Uterus (tissue), 4 donors: ENCODE measurements at places on chromosomes 13 and 19. TPM values are rescaled to one million over a fixed set of nuclear protein-coding genes. Genes with fewer than 3 reads are reported as not detected.

DNA sequence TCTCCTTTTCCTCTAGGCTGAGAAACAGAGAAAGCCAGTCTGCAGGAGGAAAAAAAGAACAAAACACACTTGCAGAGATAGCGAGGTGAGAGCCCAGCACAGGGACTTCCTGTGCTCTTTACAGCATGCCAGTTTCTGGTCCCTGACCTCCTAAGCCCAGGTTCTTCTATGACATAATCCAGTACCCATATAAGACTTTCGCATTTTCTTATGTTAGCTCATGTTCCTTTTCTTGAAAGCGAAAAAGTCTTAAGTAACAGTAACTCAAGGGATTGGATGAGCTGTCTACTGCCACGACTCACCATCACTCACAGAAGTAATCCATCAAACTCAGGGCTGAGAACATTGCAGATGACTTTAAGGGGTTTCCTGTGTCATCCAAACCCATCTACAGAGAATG is 17.4 kb downstream of the CCDC70 start:
- H3K27me3 ChIP-seq = no peaks in the 10 kb centered on the region
- DNase-seq = no peak
- H3K4me3 ChIP-seq = no peak overlapping the region
- no peaks in the 10 kb centered on the region for H3K4me1 ChIP-seq
- H3K36me3 ChIP-seq = no peaks in the 10 kb centered on the region
- no peak overlapping the region for H3K27ac ChIP-seq

DNA sequence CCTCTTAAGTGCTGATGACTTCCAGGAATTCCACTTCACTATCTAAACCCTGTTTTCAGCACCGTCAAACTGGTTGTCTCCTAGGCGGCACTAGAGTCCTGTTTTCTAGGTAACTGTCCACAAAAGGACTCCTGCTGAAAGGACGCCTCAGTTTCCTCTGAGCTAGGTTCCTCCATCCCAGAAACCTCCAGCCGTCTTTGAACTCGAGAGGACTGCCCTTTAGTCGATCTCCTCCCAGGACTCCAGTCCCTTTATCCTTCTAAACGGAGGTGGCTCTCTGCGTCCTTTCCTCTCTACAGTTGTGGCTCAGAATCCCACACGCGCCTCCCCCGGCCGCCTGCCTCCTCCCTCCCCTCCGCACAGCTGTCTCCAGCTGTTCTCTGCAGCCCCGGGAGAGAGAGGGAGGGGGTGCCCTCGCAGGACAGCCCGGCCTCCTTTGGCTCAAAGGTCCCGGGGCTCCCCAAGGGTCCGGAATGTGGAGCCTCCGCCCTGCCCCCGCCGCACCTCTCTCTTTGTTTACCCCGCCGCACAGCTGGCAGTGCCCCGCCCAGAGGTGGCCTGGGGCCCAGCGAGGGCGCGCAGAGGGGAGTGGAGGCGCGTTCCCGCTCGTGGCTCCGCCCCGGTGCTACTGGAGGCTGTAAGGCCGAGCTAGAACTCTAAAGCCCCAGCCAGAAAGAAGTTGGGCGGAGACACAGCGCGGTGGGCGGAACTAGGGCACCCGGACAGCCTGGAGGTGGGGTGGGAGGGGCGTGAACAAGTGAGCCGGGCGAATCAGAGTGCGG is 2.4 kb downstream of the LTBP4 start:
- no peaks in the 10 kb centered on the region for H3K27me3 ChIP-seq
- H3K36me3 ChIP-seq = no peaks in the 10 kb centered on the region
- no peaks in the 10 kb centered on the region for H3K4me1 ChIP-seq
- peak overlapping the region; percentile 91 for H3K27ac ChIP-seq

The PDCD5 gene
- 14.7 TPM for total RNA-seq

The OSCAR gene
- total RNA-seq = not detected

GRCh38 chr19:19643158-19644053 is at the start of gene GMIP:
GMIP (minus strand) TSS chr19:19643657; CDS start chr19:19643529, 128 bp downstream.
- H3K27ac ChIP-seq = peak within 1 kb of the TSS; percentile 53
- no peaks in the 10 kb centered on the region for H3K27me3 ChIP-seq
- H3K4me1 ChIP-seq = no peaks in the 10 kb centered on the region
- peak; percentile 78 for DNase-seq

The AP1M1 gene
- total RNA-seq = 25.9 TPM

The ZNF844 gene
- total RNA-seq = 39.4 TPM

The PCDH9 gene
- total RNA-seq = 0.51 TPM

GRCh38 chr19:4115050-4115817 is 8.7 kb downstream of the MAP2K2 start:
- peaks cover 4% of the 10 kb centered on the region for H3K4me1 ChIP-seq
- H3K4me3 ChIP-seq = no peak overlapping the region
- DNase-seq = no peak
- H3K27ac ChIP-seq = no peak overlapping the region
- no peaks in the 10 kb centered on the region for H3K27me3 ChIP-seq

The CGB8 gene
- total RNA-seq = not detected

The TTYH1 gene
- not detected for total RNA-seq

DNA sequence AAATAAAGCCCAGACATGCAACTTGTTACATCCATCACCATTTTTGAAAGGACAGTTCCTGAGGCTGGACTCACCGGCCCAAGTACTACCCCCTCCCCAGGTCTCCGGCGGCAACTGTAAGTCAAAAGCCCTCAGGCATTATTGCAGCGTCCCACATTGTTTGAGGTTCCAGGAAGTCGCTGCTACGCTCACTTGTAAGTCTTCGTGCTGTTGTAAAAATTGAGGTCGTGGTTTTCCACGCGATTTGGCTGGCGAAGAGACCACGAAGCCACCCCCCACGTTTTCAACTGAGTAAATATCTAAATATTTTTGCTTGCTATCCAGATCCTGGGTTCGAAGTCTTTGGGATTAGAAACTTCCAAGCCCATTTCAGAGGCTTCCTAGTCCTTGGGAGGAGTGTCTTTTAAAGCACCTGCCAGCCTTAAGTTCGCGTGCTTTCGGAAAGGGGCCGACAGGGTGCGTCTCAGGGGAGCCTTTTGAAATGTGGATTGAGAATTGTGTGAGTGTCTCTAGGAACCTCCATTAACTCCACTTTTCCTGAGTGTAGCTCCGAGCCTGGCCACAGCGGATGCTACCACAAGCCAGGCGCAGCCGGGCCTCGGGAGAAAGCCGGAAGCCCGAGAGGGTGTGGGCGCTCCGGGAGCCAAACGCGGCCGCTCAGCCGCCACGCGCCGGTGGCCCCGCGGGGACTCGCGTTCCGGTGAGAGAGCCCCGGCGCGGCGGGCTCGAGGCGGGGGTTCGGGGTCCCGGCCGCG is 434 bp upstream of the FNDC3A start:
- H3K27me3 ChIP-seq = no peaks in the 10 kb centered on the region
- H3K4me3 ChIP-seq = peak overlapping the region; percentile 81
- no peaks in the 10 kb centered on the region for H3K4me1 ChIP-seq
- no peaks in the 10 kb centered on the region for H3K36me3 ChIP-seq

GRCh38 chr19:2743099-2743498 is 3.3 kb upstream of the SLC39A3 start:
- no peaks in the 10 kb centered on the region for H3K4me1 ChIP-seq
- H3K27ac ChIP-seq = no peak overlapping the region
- DNase-seq = no peak
- no peaks in the 10 kb centered on the region for H3K36me3 ChIP-seq

GRCh38 chr13:26759249-26759906 is 1.2 kb downstream of the GPR12 start:
- H3K4me3 ChIP-seq = no peak overlapping the region
- no peak overlapping the region for H3K27ac ChIP-seq
- H3K36me3 ChIP-seq = no peaks in the 10 kb centered on the region
- DNase-seq = no peak

GRCh38 chr13:43537124-43537523 is 249.6 kb downstream of the ENOX1 start:
- no peaks in the 10 kb centered on the region for H3K27me3 ChIP-seq
- H3K4me1 ChIP-seq = peaks cover 3% of the 10 kb centered on the region
- DNase-seq = no peak
- H3K4me3 ChIP-seq = no peak overlapping the region
- H3K36me3 ChIP-seq = no peaks in the 10 kb centered on the region

- peaks cover 51% of the 10 kb centered on the region for H3K4me1 ChIP-seq
- H3K36me3 ChIP-seq = no peaks in the 10 kb centered on the region
- DNase-seq = peak; percentile 88
- H3K27me3 ChIP-seq = no peaks in the 10 kb centered on the region
- no peak overlapping the region for H3K4me3 ChIP-seq
- H3K27ac ChIP-seq = peak overlapping the region; percentile 59
These were observed 16.8 kb downstream of the CEBPG start for GRCh38 chr19:33390101-33390907.

DNA sequence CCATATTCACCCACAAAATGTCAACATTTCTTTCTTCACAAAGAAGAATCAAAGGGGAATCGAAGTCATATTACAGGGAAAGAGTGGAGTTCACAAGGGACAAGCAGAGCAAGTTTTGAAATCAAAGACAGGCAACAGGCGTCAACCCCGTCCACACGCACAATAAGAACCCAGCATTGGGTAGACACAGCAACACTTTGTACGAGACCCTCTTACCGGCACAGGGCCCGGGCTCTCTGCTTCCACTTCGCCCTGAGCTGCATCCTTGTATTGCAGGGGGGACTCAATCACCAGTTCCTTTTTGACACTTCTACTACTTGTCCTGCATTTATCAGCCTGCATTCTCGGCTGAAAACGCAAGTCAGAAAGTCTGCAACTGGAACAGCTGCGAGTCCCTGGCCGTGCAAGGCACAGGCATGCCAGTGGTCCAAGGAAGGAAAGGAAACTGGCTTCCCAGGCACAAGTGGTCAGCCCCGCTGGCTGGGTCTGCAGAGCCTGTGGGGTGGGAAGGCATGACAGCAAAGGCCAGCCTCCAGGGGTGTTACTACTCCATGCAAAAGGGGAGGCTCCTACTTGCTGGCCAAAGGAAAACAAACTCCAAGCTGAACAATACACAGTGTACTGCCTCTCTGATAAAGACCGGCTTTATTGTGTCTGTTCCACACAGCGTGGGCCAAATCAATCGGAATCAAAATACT is at the start of gene DOCK9:
TSS of gene DOCK9 (minus strand) at position 497 of the 698 bp plus-strand sequence. CDS start at position 342, 155 bp downstream.
- H3K27ac ChIP-seq = peak within 1 kb of the TSS; percentile 55
- peak; percentile 54 for DNase-seq
- H3K36me3 ChIP-seq = no peaks in the 10 kb centered on the region
- H3K4me1 ChIP-seq = peaks cover 3% of the 10 kb centered on the region
- peak within 1 kb of the TSS; percentile 35 for H3K4me3 ChIP-seq

The KLK10 gene
- 3.8 TPM for total RNA-seq

GRCh38 chr13:45238945-45239795 is 38.3 kb upstream of the KCTD4 start:
- no peaks in the 10 kb centered on the region for H3K27me3 ChIP-seq
- H3K36me3 ChIP-seq = no peaks in the 10 kb centered on the region
- H3K4me3 ChIP-seq = no peak overlapping the region
- H3K4me1 ChIP-seq = no peaks in the 10 kb centered on the region
- no peak overlapping the region for H3K27ac ChIP-seq

DNA sequence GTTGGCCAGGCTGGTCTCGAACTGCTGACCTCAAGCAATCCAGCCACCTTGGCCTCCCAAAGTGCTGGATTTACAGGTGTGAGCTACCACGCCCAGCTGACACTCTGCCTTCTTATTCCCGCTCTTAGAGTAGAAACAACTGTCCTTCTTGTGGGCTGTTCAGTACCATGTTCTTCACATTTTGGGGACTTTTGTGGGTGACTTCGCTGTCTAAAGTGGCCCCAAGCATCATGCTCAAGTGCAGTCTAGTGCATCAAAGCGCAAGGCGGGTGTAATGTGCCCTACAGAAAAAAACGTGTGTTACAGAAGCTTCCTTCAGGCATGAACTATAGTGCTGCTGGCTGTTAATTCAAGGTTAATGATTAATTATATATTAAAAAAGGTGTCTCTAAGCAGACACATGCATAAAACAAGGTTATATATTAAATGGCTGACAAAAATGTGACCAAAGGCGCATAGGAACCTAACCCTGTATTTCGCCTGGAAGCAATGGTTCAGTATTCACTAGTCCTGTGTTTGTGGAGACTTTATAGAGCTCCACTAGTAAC is 38.3 kb downstream of the ABCC4 start:
- H3K27me3 ChIP-seq = no peaks in the 10 kb centered on the region
- H3K4me1 ChIP-seq = no peaks in the 10 kb centered on the region
- no peak for DNase-seq

GRCh38 chr13:101535192-101535746 is 82.8 kb downstream of the ITGBL1 start:
- H3K4me1 ChIP-seq = no peaks in the 10 kb centered on the region
- no peak for DNase-seq
- H3K4me3 ChIP-seq = no peak overlapping the region

The GPR12 gene
- total RNA-seq = not detected

The PROZ gene
- total RNA-seq = not detected

DNA sequence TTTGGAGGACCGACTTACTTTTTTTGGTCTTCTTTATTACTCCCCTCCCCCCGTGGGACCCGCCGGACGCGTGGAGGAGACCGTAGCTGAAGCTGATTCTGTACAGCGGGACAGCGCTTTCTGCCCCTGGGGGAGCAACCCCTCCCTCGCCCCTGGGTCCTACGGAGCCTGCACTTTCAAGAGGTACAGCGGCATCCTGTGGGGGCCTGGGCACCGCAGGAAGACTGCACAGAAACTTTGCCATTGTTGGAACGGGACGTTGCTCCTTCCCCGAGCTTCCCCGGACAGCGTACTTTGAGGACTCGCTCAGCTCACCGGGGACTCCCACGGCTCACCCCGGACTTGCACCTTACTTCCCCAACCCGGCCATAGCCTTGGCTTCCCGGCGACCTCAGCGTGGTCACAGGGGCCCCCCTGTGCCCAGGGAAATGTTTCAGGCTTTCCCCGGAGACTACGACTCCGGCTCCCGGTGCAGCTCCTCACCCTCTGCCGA is 409 bp downstream of the FOSB start:
- H3K27me3 ChIP-seq = no peaks in the 10 kb centered on the region
- peak overlapping the region; percentile 83 for H3K4me3 ChIP-seq
- H3K27ac ChIP-seq = peak overlapping the region; percentile 91
- DNase-seq = peak; percentile 47

The PDS5B gene
- 192 TPM for total RNA-seq

The MBD3L2 gene
- total RNA-seq = not detected

GRCh38 chr13:37295071-37295470 is 189.6 kb upstream of the CSNK1A1L start:
- H3K36me3 ChIP-seq = no peaks in the 10 kb centered on the region
- no peak overlapping the region for H3K27ac ChIP-seq
- H3K4me1 ChIP-seq = no peaks in the 10 kb centered on the region

The HCN2 gene
- total RNA-seq = not detected

- H3K4me1 ChIP-seq = peaks cover 16% of the 10 kb centered on the region
- peak overlapping the region; percentile 53 for H3K27ac ChIP-seq
- no peak overlapping the region for H3K4me3 ChIP-seq
- H3K36me3 ChIP-seq = no peaks in the 10 kb centered on the region
- H3K27me3 ChIP-seq = no peaks in the 10 kb centered on the region
These were observed 75.4 kb upstream of the NPAS1 start for GRCh38 chr19:46944123-46944748.

The CCDC169 gene
- total RNA-seq = not detected

- no peak overlapping the region for H3K27ac ChIP-seq
- no peak overlapping the region for H3K4me3 ChIP-seq
- H3K36me3 ChIP-seq = no peaks in the 10 kb centered on the region
- H3K27me3 ChIP-seq = no peaks in the 10 kb centered on the region
- no peak for DNase-seq
These were observed 63.5 kb downstream of the MYO9B start for GRCh38 chr19:17138937-17139598.

GRCh38 chr13:110307767-110308655 is 927 bp downstream of the COL4A2 start:
- H3K4me3 ChIP-seq = peak overlapping the region; percentile 85
- DNase-seq = peak; percentile 73
- H3K27ac ChIP-seq = peak overlapping the region; percentile 100
